ENCODE measurements at places on chromosomes 3 and 15. TPM values are rescaled to one million over a fixed set of nuclear protein-coding genes. Genes with fewer than 3 reads are reported as not detected.

GRCh38 chr3:100880072-100880471 is 113.1 kb downstream of the ABI3BP start:
- no peak for DNase-seq
- no peaks in the 10 kb centered on the region for H3K36me3 ChIP-seq
- no peak overlapping the region for H3K4me3 ChIP-seq
- no peaks in the 10 kb centered on the region for H3K27me3 ChIP-seq
- peaks cover 26% of the 10 kb centered on the region for H3K4me1 ChIP-seq

DNA sequence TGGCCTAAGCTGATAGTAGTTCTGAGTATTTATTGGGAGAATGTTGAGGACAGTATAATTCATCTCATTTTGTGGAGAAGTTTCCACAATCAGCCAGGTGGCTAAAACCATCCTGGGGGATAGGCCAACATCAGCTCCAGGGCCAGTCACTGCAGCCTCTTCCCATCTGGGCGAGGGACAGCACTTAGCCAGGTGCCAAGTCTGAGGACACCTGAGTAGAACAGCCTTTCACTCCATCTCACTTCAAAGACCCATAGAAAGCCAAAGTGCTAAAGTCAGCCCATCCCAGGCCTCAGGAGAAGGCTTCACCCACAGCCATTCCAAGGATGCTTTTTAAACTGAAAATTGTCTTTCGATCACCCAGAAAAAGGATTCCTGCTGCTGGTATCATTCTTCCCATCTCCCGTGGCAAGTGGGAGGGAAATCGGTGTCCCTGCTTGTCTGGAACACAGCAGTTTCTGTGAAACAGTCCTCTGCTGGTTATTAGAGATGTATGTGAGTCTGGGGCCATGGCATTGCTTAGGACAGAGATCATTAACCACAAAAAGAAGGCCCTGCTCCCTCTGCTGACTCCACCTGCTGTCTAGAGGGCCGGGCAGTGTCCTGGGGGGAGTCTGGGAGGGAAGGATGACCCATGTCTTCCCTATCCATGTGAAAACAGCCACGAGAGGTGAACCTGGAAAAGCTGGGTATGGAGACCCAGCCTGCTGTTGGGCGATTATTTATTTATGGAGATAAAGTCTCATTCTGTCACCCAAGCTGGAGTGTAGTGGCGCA is 9.6 kb downstream of the CALML4 start:
- DNase-seq: no peak
- H3K27me3 ChIP-seq: no peaks in the 10 kb centered on the region
- H3K27ac ChIP-seq: no peak overlapping the region
- peaks cover 6% of the 10 kb centered on the region for H3K4me1 ChIP-seq
- H3K36me3 ChIP-seq: peaks cover 34% of the 10 kb centered on the region

DNA sequence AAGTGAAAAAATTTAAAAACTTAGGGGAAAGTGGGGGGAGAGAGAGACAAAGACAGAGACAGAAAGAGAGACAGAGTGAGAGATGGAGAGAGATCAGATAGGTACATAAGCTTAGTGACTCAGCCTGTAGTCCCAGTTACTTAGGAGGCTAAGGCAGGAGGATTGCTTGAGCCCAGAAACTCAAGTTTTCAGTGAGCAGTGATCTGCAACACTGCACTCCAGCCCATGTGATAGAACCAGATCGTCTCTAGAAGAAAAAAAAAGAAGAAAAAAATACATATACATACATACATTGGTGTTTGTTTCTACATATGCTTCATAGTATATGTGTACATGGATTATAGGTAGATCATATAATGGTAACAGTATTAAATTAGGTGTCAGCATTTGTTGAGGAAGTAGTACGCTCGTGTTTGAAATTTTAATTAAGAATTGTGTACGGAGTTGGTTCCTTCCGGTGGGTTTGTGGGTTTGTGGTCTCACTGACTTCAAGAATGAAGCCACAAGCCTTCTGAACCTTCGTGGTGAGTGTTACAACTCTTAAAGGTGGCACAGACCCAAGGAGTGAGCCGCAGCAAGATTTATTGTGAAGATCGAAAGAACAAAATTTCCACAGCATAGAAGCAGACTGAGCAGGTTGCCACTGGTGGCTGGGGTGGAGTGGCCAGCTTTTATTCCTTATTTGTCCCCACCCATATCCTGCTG is 38.3 kb upstream of the SNRPN start:
- H3K27ac ChIP-seq: no peak overlapping the region
- DNase-seq: no peak
- no peak overlapping the region for H3K4me3 ChIP-seq

GRCh38 chr15:92930776-92931175 is 30.7 kb downstream of the CHD2 start:
- peak; percentile 82 for DNase-seq
- no peak overlapping the region for H3K4me3 ChIP-seq
- H3K27me3 ChIP-seq: no peaks in the 10 kb centered on the region

DNA sequence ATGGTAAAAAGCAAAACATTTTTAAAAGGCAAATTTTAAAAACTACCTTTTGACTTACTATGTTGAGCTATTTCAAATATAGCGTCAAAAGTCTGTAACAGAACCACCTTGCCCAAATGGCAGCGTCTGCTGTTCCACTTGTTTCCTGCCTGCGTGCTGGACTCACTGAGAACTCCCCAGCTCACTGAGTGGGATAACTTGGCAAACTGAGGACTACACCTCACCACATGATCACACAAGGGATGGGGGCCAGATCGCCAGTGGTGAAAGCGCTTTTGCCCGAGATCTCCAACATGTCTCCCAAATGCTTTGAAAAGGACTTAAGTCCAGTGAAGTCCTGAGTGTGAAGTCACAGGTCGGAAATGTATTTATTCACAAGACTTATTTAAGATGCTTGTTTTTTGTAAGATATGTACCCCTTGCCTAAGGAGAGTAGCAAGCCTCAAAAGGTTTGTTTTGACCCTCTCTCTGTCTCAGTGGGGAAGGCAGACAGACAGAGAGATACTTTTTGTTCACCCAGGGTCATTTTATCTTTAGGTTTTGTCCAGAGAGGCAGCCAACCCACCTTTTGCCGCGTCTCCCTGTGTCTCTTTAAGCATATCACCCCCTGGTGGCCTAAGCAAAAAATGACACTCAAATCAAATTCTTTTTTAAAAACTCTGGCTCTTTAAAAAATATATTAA is 192.6 kb downstream of the PDZRN3 start:
- DNase-seq: no peak
- peaks cover 8% of the 10 kb centered on the region for H3K4me1 ChIP-seq
- no peak overlapping the region for H3K4me3 ChIP-seq
- no peaks in the 10 kb centered on the region for H3K27me3 ChIP-seq
- H3K27ac ChIP-seq: no peak overlapping the region

DNA sequence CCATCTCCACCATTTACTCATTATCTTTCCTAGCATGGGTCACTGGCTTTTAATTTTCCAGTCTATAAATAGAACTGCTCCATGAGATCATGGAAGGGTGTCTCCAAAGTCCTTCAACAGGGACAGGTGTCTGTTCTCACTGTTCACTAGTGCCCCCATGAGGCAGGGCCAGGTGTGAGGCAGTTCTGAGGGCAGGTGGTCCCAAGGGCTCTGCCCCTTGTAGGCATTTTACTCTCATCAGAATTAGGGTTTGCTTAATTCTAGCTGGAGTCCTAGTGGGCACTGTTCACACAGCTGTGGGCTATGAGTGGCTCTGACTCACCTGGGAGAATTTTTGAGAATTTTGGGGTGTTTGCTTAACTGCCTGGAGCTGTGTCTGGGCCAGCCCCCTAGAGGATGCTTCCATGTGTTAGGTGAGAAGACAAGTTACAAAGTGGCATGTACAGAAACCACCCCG is 248.0 kb upstream of the LYSMD4 start:
- no peaks in the 10 kb centered on the region for H3K4me1 ChIP-seq
- no peaks in the 10 kb centered on the region for H3K36me3 ChIP-seq
- H3K27me3 ChIP-seq: no peaks in the 10 kb centered on the region
- DNase-seq: peak; percentile 37
- H3K4me3 ChIP-seq: no peak overlapping the region
- no peak overlapping the region for H3K27ac ChIP-seq

The SAMMSON gene
- total RNA-seq: not detected

The BFSP2 gene
- total RNA-seq: not detected

The CHRNA7 gene
- not detected for total RNA-seq

The ROBO1 gene
- 69.8 TPM for total RNA-seq
